ENCODE measurements at places on chromosomes 1 and 21.

DNA sequence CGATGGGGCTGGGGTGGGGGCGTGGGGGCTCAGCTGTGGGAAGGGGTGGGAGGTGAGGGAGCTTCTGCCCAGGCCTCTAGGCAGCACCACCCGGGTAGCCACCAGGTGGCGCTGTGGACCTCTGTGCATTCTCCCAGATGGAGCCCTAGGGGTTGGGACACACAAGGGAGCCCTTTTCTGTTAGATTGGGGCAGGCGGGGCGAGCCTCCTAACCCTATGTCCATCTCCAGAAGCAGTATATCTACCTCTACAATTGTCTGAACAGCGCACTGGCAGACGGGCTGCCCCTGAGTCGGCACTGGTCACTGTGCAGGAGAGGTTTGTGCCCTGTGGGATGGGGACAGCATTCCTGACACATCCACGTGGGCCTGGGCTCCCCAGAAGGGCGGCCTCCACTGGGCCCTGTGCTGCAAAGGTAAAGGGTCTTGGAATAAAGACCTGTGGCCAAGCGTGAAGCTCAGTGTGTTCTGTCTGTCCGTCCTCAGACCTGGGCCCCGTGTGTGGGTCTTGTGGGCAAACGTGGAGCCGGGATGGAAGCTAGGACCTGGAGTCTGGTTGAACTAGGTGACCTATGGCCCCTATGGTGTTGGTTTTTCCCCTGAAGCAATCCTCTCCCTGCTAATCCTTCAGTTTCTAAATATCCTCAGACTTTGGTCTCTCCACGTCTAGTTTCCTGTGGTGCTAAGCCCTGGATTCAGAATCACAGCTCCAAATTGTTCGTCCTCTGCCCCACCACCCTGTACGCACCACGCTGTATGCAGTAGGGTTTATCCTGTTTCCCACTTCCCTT lies 4.4 kb upstream of the LGR6 start:
- peak; percentile 87 for DNase-seq

DNA sequence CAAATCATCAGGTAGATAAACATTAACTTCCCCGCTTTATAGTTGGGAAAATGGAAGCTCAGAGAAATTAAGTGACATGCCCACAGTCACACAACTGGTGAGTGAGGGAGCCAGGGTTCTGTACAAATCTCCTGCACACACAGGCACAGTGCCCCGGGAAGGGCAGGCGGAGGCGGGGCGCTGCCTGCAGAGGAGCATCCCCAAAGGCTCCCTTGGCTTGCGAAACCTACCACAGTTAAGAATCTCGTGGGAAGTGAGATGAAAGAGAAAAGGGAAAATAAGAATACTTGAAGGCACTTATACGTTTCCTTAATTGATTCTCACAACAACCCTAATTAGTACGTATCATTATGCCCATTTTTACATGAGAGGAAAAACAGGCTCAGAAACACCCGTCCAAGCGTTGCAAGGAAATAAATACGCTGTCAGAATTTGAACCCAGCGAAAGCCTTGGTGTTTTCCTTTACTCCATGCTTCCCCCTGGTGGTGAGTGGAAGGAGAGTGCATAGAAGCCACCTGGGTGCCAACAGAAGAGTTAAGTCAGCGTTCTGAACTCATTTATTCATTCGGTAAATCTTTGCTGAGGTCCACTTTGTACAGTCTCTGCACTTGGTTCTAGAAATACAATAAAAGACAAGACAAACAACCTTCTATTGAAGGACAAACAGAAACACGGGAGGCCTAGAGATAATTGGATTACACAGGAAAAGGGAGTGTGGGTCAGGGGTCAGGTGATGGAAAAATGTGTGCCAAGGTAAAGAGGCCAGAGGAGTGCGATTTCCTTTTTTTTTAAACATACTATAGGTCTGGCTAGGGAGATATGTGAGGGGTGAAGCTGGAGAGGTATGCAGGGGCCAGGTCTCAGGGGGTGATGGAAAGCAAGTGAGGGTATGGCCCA lies 28.4 kb downstream of the ACP6 start:
- no peak for DNase-seq

- DNase-seq: no peak
Observed at GRCh38 chr1:100266741-100267140, 725 bp downstream of the RTCA start.

DNA sequence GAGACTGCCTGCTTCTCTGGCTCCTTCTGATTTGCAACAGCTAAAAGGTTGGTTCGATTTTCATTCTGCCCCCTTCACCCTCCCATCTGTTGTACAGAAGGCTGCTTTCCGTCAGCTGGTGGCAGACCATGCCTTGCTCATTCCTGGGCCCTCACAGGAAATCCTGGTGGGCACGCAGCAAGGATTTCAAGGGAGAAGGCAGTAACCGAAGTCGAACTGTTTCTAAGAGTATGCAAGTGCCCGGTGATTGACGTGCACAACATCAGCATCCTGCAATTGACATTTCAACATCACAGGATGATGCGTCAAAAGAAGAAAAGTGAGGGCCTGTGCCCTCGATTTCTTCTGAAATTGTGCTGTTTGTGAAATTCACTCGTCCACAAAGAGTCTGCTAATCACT lies 83.8 kb downstream of the PLPP3 start:
- DNase-seq: no peak

- DNase-seq: no peak
Observed at GRCh38 chr1:228721407-228721806, 13.9 kb upstream of the RHOU start.

DNA sequence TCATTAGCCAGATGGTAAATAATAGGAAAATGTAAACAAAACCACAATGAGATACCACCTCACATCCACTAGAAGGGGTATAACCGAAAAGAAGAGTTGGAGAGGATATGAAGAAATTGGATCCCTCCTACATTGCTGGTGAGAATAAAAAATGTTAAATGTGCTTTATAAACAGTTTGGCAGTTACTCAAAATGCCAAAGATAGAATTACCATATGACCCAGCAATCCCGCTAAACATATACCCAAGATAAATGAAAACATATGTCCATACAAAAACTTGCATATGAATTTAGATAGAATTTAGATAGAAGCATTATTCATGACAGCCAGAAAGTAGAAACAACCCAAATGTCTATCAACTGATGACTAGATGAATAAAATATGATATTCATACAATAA lies 4.4 kb upstream of the FMO2 start:
- DNase-seq: no peak

GRCh38 chr1:179095924-179096323 lies 14.1 kb downstream of the TOR3A start:
- DNase-seq: no peak

- no peak for DNase-seq
Observed at GRCh38 chr1:58657082-58657481, 42.8 kb downstream of the MYSM1 start.

- DNase-seq: no peak
Observed at GRCh38 chr1:116076831-116077230, 34.4 kb upstream of the MAB21L3 start.

- no peak for DNase-seq
Observed at GRCh38 chr1:243475966-243476365, 220.1 kb downstream of the SDCCAG8 start.

- DNase-seq: no peak
Observed at GRCh38 chr1:51729824-51730301, 113.0 kb downstream of the OSBPL9 start.

GRCh38 chr21:33658919-33659567 lies 16.7 kb downstream of the ITSN1 start:
- no peak for DNase-seq

DNA sequence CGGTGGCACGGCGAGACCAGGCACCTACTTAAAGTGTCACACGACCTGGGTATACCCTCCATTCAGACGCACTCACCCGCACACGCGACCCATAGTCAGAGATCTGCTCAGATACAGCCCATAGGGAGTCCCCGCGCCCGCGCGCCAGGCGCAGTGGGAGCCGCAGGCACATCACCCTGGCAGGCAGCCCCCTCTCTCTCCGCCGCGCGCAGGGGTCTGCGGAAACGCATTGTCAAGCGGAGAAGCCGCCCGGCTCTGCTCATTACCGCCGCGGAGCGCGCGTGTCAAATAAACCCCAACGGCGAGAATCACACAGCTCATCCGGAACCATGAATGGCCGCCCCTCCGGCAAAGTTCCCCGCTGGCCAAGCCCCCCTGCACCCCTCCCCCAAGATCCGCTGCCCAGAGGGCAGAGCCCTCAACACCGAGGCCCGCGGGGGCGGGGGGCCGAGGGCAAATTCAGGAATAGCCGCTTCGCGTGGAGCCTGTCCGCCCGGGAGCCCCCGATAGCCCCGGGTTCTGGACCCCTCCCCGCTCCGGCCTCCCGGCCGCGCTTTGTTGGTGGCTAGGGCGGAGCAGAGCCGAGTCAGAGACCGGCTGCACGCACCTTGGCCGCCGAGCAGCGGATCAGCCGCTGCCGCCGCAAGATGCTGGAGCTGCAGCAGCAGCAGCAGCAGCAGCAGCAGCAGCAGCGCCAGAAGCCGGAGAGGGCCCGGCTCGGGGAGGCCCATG lies 522 bp downstream of the LRP8 start:
- DNase-seq: peak; percentile 60

DNA sequence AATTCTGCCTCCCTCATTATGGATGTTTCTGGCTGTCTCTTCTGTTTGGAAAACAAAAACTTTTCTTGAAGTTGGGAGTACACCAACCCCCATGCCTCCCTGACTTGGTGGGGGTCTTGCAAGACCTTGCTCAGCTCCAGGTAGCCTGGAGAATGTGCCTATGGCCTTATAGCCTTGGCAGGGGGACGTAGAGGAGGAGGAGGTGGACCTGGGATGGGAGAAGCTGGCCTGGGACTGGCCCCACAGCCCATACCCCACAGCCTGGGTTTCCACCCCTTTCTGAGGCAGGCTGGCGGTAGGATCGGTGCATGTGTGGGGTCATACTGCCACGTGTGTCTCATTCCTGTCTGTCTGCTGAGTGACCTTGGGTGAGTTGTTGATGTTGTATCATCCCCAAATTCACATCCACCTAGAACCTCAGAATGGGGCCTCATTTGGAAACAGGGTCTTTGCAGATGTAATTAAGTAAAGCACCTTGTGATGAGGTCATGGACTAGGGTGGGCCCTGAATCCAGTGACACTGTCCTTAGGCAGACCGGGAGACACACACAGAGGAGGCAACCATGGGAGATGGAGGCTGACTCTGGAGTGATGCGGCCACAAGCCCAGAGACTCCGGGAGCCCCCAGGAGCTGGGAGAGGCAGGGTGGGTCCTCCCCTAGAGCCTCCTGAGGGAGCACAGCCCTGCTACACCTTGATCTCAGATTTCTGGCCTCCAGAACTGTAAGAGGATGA lies 18.5 kb downstream of the OBSCN start:
- no peak for DNase-seq

DNA sequence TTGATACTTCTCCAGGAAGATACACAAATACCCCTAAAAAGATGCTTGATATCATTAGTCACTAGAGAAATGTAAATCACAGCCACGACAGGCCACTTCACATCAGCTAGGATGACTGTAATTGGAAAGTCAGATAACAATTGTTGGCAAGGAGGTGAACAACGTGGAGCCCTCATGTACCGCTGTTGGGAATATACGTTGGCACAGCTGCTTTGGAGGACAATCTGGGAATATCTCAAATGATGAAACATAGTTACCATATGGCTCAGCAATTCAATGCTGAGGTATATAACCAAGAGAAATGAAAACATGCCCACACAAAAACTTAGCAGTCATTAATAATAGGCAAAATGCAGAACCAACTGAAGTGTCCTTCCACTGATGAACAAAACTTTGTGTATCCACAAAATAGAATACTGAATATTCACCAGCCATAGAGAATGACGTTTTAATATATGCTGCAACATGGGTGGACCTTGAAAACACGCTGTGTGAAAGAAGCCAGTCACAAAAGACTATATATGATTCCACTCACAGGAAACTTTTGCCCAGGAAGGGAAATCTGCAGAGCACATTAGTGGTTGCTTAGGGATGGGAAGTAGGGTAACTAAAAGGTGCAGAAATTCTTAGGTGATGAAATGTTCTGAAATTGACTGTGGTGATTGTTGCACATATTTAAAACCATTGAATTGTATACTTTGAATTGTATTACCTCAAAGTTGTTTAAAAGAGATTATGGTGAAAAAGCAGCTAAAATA lies 95.4 kb downstream of the AHCTF1 start:
- no peak for DNase-seq

DNA sequence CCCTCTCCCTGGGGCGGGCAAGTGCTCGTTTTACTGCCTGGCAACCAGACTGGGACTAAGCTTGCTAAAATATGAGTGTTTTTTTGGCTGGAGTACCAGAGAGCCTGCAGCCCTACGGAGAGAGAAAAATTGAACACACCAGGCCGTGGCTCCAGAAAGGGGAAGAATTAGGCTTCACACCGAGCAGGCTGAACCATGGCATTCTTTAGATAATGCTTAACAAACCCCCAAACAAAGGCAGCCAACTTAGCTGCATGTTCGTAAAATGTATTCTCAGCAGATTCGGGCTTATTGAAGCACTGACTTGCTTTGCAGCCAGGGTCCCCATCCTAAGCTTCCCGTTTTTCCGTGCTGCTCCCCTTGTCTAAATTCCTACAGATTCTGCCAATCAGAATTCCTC lies 76.6 kb downstream of the LMX1A start:
- no peak for DNase-seq

DNA sequence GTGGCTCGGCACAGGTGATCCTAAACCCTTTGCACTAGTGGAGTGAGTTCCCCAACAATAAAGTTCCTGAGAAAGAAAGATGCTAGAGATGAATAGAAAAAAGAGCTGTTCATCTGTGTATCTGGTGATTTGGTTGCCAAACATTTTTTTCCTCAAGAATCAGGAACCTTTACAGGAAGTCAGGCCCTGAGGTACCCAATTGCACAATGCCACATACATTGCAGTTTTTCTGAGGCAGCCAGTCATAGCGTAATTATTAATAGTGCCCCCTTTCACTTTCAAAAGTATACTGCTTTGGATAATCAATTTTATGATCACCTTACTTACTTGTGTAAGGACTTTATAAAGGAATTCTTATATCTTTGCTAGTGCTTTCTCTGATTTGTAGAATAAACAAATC lies 346.3 kb upstream of the POU3F1 start:
- DNase-seq: no peak

GRCh38 chr1:183653876-183654451 lies 848 bp upstream of the APOBEC4 start:
- no peak for DNase-seq

GRCh38 chr1:100769906-100770646 lies 50.5 kb downstream of the VCAM1 start:
- no peak for DNase-seq

GRCh38 chr1:159205225-159205624 lies 550 bp downstream of the ACKR1 start:
- no peak for DNase-seq

GRCh38 chr1:248590055-248590454 lies 7.4 kb downstream of the OR2T10 start:
- no peak for DNase-seq

- no peak for DNase-seq
Observed at GRCh38 chr1:212712451-212713303, 13.0 kb upstream of the BATF3 start.

DNA sequence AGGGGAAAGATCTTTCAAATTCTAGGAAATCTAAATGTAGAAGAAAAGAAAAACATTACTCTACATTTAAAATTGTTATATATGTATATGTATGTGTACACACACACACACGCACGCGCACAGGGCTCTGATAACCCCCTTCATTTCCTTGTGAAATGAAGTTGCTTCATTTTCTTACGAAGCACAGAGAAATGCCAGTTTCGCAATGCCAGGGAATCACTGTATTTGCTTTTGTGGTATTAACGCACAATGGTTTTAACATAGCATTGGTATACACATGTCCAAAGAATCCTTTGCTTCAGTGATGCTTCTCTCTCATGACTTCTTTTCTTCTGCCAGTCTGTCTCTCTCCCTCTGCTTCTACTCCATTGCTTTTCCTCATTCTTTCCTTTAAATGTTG lies 8.4 kb upstream of the DDAH1 start:
- DNase-seq: no peak

- DNase-seq: no peak
Observed at GRCh38 chr1:203129501-203130231, 2.1 kb downstream of the ADORA1 start.
